ENCODE measurements at places on chromosomes 4 and X.
A peak's percentile ranks its signal among the peaks of the same experiment; 100 is the strongest.

- DNase-seq = peak; percentile 49
Observed at GRCh38 chr4:41281038-41281634, 24.4 kb downstream of the UCHL1 start.

- no peak for DNase-seq
Observed at GRCh38 chrX:80174925-80175574, 160.5 kb downstream of the TBX22 start.

DNA sequence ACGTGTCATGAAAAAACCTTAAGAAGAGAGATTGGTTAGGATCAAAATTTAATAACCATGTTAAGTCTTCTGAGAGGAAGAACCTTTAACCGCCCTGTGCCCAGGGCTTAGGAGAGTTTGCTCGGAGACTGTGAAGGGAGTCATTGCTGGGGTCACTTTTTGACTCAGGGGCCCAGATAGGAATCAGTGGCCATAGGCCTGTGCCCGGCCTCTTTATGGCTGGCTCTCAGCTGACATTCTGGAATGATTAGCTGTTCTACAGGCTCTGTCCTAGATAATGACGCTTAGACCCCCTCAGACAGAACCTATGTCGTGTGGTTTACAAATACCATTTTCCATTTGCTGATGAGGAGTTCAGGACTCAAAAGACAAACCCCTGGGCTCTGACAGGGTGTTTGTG, 174.1 kb downstream of the DCLK2 start:
- no peak for DNase-seq

DNA sequence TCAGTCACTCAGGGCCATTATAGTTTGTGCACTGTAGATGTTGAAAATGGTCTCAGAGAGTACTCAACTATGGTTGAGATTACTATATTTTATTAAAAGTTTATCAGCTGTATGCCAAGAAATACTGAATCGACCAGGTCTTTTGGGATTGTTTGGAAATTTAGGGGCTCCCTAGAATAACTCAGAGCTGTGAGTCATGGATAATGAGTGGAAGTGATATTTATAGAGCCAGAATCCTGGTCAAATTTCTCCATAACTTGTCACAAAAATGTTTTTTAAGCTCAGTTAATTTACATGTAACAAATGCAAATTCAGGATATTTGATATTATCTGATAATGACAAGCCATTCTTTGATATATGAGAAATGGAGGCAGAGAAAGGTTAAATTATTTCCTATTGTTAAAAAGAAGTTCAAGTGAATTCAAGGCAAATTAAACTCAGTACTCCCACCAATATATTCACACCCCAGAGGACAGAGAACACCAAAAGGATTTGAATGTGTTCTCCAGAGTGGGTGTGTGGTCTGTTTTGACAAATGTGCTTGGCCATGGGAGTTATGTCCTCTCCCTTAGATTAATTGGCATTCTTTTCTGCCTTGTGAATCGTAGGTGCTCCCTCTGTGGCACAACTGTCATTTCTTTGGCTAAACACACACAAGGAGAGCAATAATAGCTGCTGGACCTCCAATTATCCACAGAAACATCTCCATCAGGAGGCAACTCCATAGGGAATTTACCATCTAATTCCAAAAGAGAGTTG, 37.7 kb downstream of the ARHGAP24 start:
- DNase-seq = no peak

DNA sequence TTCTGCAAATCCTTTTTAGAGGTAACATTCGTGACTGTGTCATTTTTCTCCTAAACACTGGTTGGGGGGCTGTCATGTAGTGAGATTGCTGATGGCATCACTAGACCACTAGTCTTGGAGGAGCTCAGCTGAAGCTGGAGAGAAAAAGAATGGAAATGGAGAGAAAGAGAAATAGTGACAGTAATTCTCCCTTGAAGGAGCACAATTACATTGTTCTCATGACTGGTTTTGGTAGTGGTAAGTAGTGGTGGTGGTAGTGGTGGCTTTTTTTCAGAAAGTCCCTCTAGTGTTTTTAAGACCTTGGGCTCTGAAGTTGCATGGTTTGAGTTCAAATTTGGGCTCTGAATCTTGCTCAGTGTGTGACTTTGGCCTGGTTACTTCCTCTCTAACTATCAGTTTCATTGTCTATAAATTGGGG, 99.8 kb downstream of the LARP7 start:
- no peak for DNase-seq

DNA sequence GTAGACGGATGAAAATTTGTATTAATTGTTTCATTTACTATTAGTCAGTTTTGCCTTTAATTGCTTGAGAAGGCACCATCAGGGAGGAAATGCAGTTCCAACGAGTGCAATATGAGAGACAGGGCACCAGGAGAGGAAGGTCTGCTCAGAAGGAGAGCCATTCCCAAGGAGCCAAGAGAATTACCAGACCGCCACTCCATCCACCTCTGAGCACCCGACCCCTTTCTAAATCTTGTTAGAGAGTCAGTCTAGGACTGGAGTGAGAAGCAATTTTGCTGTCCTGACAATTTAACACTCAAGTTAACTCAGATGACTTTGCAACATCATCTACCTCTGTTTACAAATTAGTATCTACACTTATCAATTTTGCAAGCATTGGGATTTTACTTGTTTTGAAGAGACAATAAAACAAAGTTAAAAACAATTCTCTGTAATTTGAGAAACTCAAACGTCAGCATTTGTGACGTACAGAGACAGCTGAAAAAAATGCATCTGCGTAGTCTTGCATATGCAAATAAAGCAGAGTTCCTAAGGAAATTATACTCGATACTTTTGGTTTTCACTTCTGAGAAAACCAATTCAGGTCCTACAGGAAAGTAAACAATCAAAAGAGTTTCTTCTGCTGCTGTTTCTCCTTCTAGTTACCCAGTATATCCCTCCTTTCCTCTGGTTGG, 1704.7 kb upstream of the TENM3 start:
- DNase-seq = no peak
